Myocyte (in vitro differentiated cells): ENCODE measurements at places on chromosomes 7 and 10. TPM values are rescaled to one million over a fixed set of nuclear protein-coding genes. Genes with fewer than 3 reads are reported as not detected.

- no peak for DNase-seq
These were observed 100.1 kb downstream of the HOXA1 start for GRCh38 chr7:26995666-26996065.

DNA sequence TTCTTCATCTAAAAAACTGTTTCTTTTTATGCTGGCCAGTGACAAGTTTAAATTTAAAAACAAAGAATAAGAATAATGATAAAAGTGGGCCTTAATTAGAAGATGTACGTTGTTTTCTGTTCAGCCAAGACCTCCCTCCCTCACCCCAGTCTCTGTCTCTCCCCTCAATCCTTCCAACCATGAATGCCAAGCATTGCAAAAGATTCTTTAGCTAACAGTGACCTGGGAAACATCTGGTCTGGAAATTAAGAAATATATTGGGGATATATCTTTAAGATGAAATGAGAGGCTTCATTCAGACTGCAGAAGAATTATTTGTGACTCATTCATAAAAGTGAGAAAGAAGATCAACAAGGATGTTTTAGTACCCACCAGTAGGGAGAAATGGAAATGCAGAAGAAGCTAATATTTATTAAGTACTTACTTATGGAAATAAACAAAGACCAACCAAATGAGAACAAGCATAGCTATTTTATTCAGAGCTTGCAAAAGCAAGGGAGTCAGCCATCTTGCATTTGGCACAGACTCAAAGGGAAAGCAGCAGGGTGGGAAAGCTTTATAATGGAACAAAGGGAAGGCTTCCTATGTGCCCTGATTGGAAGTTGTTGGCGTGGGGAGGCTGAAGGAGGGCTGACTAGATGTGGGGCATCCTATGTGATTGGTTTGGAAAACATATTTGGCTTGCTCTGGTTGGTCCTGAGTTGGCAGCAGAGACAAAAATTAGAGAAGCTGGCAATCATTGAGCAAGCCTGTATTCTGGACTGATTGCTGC lies 595.4 kb upstream of the GHITM start:
- DNase-seq, result no peak

DNA sequence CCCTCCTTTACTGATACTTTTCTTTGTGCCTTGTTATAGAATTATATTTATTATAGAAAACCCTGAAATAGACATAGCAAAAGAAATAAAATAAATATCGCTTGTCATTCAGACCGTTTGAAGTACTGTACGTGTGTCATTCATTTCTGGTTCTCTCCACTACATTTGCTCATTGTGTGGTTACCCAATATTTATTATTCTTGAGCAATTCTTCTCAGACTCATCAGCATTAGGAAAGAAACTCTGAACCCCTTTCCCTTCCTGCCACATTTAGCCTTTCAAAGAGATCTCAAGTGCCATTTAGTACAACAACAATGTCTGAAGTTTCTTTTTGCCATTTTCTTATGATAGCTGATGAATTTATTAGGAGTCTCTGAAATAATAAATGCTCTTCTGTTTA lies 154.1 kb downstream of the KIAA1217 start:
- no peak for DNase-seq

DNA sequence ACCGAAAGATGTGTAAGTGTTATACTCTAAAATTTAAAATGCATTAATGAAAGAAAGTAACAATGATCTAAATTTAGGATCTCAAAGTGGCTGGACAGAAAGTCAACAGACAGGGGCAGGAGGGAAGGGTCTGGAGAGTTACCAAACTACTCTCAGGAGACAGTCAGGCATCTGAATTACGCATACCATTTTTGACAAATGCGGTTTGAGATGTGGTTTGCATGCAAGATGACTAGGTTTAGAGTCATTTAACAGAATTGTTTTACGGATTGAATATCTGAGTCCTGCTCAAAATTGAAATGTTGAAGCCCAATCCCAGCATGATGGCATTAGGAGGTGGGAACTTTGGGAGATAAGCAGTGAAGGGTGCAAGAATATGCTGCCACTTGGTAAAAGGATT lies 314.1 kb downstream of the WDR11 start:
- DNase-seq, result peak; percentile 86

DNA sequence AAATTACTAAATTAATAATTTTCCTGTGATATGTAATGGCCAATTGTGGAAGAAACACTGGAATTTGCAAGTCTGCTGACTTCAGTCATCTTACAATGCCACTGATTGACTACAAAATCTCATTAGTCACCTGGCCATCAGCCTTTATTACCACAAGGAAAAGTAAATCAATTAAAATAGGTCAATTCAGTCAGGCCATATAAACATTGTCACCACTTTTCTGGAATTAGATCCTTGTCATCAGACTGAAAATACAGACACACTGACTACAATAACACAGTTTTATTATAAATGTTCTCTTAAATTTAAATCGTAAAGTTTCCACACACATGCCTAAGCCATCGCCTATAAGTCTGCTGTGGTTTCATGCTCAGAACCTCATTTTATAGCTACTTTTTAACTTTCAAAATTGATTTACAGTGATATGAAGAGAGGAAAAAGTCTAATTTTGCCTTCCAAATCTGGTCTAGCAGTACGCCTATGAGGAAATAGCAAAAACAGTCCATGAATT lies 54.2 kb downstream of the RTKN2 start:
- no peak for DNase-seq

DNA sequence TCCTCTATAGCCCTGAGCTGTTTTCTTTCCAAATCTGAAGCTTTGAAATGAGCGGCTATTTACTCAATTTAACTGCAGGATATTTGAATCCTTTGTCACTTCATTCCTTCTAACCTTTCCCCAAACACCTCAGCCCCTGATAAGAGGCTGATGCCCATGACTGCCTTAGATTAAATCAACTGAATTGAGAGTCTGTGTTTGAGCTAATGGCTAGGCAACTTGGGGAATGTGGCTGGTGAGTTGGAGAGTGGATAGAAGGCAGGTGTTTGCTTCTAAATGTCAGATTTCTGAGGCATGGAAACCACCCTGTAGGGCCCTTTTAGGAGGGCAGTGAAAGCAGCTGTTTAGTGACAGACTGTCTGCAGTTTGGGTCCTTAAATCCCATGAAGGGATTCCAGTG lies 759.9 kb downstream of the LRMDA start:
- DNase-seq, result peak; percentile 74

DNA sequence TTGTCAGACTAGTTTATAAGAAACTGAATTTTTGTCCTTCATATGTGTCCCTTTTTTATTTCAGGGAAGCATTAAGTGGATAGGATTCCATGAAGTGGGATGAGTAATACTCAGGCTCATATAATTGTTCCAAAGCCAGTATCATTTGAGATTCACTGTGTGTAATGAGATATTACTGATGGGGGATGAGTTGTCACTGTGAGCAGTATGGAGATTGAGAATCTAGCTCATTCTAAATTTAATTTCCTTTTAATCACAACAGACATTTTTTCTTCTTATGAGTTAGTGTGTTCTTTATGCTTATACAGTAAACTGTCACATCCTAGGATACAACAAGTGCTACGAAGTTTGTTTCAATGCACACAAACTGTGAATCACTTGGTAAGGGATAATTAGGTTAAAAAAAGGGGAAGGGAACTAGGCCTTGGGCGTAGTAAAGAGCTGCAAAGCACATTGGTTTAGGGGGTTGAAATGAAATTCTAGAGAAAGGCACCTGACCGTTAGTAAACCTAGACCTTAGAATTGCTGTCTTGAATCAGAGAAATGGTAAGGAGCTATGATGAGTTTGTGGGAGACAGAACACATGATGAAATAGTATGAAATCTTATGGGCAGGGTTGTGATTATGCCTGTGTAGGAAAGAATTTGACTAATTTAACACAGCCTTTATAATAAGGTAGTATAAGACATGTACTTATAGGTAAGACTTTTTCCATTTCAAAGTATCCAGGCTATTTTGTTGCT lies 153.4 kb downstream of the MLLT10 start:
- peak; percentile 33 for DNase-seq

GRCh38 chr7:93475811-93476210 lies 98.7 kb downstream of the CALCR start:
- DNase-seq, result no peak

DNA sequence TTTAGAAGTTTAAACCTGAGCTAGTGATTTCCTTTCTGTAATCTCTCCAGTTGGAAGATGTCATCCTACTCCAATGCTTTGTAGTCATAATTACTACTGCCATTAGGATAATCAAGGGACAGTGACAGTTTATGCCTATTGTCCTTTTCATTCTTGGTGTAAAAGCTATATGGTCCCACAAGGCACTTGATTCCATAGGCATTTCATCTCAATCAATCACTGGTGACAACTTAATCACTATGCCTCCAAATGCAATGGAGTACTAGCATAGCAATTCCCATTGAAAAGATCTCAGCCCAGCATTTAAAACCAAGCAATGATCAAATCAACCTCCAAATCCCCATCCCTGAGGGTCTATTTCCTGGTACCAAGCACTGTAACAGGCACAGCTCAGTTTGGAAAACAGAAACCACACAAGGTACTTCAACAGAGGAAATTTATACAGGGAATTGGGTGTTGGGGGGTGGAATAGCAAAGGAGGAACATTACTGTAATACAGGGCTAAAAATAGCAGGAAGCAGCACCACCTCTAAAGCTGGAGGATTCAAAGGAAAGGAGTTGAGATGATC lies 51.0 kb downstream of the FHIP2A start:
- no peak for DNase-seq

GRCh38 chr7:6026820-6027311 lies 4.3 kb upstream of the ANKRD61 start:
- DNase-seq, result no peak

- DNase-seq, result peak; percentile 85
These were observed 445 bp downstream of the REEP3 start for GRCh38 chr10:63521416-63522276.

- no peak for DNase-seq
These were observed 304.2 kb downstream of the PCDH15 start for GRCh38 chr10:54496852-54497251.

- no peak for DNase-seq
These were observed 178.8 kb upstream of the ITGB1 start for GRCh38 chr10:33136781-33137180.

DNA sequence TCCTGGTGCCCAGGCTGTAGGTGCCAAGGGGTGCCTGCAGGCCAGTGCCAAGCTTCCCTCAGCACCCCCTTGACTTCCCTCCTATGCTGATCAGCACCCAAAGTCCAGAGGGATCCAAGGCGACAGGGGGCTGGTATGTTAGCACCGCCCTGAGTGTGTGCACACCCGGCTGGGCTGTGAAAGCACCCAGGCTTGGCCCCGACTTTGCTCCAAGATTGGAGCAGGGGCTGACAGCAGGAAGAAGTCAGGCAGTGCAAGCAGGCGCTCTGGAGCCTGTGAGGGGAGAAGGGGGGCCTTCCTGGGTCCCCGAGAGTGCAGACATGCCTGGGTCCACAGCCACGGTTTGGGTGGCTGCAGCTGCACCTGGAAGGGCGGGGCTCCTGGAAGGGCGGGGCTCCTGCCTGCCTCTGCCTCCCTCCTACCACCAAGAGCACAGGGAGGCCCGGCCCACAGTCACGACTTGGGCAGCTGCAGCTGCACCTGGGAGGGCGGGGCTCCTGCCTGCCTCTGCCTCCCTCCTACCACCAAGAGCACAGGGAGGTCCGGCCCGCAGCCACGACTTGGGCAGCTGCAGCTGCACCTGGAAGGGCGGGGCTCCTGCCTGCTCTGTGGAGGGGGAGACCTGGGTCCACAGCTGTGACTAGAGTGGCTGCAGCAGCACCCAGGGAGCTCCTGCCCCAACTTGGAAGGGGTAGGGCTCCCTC lies 30.2 kb upstream of the ZMYND11 start:
- no peak for DNase-seq

DNA sequence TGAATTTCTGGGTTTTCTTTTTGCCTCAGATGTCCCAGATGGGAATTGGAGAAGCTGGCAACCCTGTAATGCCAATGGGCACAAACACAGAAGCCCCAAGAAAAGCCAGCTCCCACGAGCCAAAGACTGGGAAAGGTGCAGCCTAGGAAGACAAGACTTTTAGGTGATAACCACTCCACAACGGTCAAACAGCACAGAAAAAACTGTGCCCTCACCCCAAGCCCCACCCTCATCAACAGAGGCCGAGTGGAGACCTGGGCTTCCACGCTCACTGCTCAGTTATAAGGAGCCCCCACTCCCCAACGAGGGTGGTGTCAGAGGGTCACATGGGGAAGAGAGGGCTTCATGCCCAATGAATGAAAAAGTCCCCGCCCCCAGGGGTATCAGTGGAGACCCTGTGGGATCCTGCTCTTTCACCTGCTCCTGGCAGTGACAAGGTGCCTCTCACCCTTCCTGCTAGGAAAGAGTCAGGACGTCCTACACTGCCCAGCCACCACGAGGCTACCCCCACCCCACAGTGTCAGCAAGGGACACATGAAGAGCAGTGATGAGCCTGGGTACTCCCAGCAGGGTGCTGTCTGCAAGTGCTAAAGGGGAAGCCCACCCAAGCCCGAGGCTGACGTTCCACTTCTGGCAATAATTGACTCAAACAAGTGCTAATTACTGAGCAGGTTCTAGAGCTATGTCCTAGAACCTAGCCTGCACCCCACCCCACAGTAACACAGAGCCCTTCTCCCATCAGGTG lies 8.3 kb downstream of the TMEM273 start:
- DNase-seq, result no peak

DNA sequence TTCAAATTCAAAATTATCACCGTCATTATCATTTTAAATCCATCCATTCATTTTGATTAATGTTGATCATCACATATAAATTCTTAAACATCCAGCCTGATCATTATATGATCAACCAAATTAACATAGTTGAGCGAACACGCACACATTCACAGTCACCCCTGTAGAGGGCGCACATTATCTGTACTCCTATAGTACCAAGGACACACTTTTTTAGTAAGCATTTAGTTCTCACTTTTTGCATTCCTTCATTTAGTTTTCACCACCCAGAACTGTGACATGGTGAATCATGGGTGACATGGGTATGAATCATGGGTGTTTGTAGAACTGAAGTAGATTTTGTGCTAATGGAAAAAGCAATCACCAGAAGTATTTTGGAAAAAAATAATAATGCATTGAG lies 26.0 kb upstream of the ZNF735 start:
- DNase-seq, result no peak

The ANKRD30A gene
- not detected in 2 replicates for total RNA-seq

The FAM131B gene
- 1.1 and 1.5 TPM in 2 replicates for total RNA-seq

The ENKUR gene
- not detected in 2 replicates for total RNA-seq

The CYP3A7 gene
- total RNA-seq, result 0.29 and 0.47 TPM in 2 replicates

The PAX4 gene
- total RNA-seq, result not detected in 2 replicates

The FAM180A gene
- total RNA-seq, result 2.6 and 3.1 TPM in 2 replicates

The TUBAL3 gene
- not detected in 2 replicates for total RNA-seq

The CYP51A1 gene
- total RNA-seq, result 75.6 and 124 TPM in 2 replicates

The WEE2 gene
- total RNA-seq, result not detected in 2 replicates

The ZNF3 gene
- total RNA-seq, result 40.7 and 61.3 TPM in 2 replicates

The CHN2 gene
- total RNA-seq, result 2.8 and 3.2 TPM in 2 replicates

The TMEM196 gene
- total RNA-seq, result not detected in 2 replicates

The TDRD1 gene
- total RNA-seq, result 0.51 and 0.62 TPM in 2 replicates

The MYO1G gene
- 0.35 and 0.83 TPM in 2 replicates for total RNA-seq
